Activated naive CD8-positive, alpha-beta T cell treated with anti-CD3 and anti-CD28 coated beads, Interleukin-2, amount 10 ng/mL, durations not matched to agents 7 days and 5 days (primary cell): ENCODE measurements at places on chromosomes 1 and 21.

DNA sequence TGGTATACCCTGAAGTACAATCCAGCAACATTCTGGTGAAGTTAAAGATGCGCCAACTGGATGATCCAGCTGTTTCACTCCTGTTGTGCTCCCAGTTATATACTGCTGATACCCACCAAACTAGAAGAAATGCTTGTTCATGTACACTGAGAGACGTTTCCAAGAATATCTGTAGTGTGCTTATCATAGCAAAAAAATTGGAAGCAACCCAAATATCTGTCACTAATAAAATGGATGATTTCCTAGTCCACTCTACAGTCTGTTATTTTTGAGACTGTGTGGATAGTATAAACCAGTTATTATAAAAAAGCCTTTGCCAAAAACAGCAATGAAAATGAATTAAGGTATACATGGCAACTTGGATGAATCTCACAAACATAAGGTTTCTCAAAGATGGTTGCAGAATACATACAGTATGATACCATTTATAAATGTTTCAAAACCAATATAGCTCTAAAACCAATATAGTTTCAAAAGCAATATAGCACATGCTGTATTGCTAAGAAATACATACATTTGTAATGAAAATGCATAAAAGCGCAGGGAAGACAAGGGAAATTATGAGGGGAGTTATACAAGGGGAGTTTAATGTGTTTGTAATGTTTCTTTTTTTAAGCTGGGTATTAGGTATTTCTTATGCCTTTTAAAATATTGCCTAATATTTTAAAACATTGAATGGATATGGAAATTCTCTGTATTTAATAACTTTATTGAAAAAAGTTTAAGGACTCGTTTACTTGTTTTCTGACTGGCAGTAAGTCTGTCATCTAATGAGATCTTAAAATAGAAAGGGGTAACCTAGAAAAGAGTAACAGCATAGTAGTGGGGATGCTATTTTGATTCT is 36.5 kb downstream of the GPSM2 start:
- H3K27me3 ChIP-seq, result no peaks in the 10 kb centered on the region
- H3K27ac ChIP-seq, result no peak overlapping the region
- peaks cover 12% of the 10 kb centered on the region for H3K36me3 ChIP-seq
- DNase-seq, result no peak
- H3K4me3 ChIP-seq, result no peak overlapping the region

DNA sequence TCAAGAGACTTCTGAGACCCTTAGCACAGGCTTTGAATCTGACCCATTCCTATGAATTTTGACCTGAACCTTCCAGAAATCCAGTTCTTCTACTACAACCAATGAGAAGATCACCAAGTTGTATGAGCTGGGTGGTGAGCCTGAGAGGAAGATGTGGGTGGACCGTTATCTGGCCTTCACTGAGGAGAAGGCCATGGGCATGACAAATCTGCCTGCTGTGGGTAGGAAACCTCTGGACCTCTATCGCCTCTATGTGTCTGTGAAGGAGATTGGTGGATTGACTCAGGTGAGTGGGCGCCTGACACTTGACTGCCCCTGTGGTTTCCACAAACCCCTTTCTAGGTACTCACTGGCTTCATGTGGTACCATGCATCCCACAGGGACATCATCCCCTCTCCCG is 20.0 kb upstream of the PIGV start:
- H3K27ac ChIP-seq, result peak overlapping the region; percentile 21
- H3K36me3 ChIP-seq, result peaks cover 64% of the 10 kb centered on the region
- no peak for DNase-seq
- no peak overlapping the region for H3K4me3 ChIP-seq
- no peaks in the 10 kb centered on the region for H3K27me3 ChIP-seq

- DNase-seq, result no peak
- H3K27ac ChIP-seq, result no peak overlapping the region
- H3K36me3 ChIP-seq, result no peaks in the 10 kb centered on the region
- H3K27me3 ChIP-seq, result peaks cover 82% of the 10 kb centered on the region
Observed at GRCh38 chr21:44716984-44717383, 5.6 kb upstream of the TSPEAR start.

DNA sequence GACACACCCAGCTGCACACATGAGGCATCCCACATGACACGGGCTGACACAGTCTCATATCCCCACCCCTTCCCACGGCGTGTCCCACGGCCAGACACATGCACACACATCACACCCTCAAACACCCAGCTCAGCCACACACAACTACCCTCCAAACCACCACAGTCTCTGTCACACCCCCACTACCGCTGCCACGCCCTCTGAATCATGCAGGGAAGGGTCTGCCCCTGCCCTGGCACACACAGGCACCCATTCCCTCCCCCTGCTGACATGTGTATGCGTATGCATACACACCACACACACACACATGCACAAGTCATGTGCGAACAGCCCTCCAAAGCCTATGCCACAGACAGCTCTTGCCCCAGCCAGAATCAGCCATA is 22.6 kb downstream of the PODN start:
- peaks cover 2% of the 10 kb centered on the region for H3K4me1 ChIP-seq
- no peaks in the 10 kb centered on the region for H3K36me3 ChIP-seq
- H3K27me3 ChIP-seq, result no peaks in the 10 kb centered on the region
- no peak overlapping the region for H3K4me3 ChIP-seq
- no peak overlapping the region for H3K27ac ChIP-seq

GRCh38 chr21:31042080-31042464 is 3.8 kb upstream of the KRTAP19-8 start:
- H3K27ac ChIP-seq, result no peak overlapping the region
- H3K4me1 ChIP-seq, result no peaks in the 10 kb centered on the region
- H3K4me3 ChIP-seq, result no peak overlapping the region
- H3K27me3 ChIP-seq, result peaks cover 11% of the 10 kb centered on the region
- H3K36me3 ChIP-seq, result no peaks in the 10 kb centered on the region

DNA sequence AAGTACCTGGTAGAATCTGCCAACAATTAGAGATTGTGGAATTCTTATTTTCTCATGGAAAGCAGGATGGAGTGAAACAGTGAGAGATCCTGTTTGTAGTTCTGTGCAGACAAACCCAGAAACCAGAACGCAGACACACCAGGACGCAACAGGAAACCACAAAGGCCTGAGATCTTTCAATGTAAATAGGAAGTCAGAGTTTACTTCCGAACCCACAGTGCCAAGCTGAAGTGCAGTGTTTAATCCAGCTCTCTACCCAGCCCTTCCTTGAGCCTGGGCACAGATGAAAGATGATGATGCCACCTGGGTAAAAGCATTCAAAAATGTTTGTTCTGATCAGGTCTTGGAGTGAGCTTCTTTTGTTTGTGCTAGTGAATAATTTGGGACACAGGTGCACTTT is 244.2 kb upstream of the HOOK1 start:
- peak overlapping the region; percentile 29 for H3K4me3 ChIP-seq
- H3K27ac ChIP-seq, result no peak overlapping the region
- peaks cover 11% of the 10 kb centered on the region for H3K4me1 ChIP-seq
- H3K27me3 ChIP-seq, result peaks cover 7% of the 10 kb centered on the region
- H3K36me3 ChIP-seq, result peaks cover 4% of the 10 kb centered on the region
- DNase-seq, result peak; percentile 32

- H3K27ac ChIP-seq, result no peak overlapping the region
- DNase-seq, result no peak
- no peaks in the 10 kb centered on the region for H3K36me3 ChIP-seq
- H3K4me1 ChIP-seq, result no peaks in the 10 kb centered on the region
- H3K4me3 ChIP-seq, result no peak overlapping the region
- H3K27me3 ChIP-seq, result no peaks in the 10 kb centered on the region
Observed at GRCh38 chr21:42939582-42940413, 14.4 kb upstream of the ERVH48-1 start.

GRCh38 chr1:49971088-49971487 is 52.7 kb downstream of the AGBL4 start:
- no peak overlapping the region for H3K4me3 ChIP-seq
- H3K27ac ChIP-seq, result no peak overlapping the region
- no peaks in the 10 kb centered on the region for H3K36me3 ChIP-seq
- no peaks in the 10 kb centered on the region for H3K4me1 ChIP-seq

- no peaks in the 10 kb centered on the region for H3K27me3 ChIP-seq
- no peak overlapping the region for H3K4me3 ChIP-seq
- H3K27ac ChIP-seq, result no peak overlapping the region
- no peaks in the 10 kb centered on the region for H3K36me3 ChIP-seq
- no peak for DNase-seq
Observed at GRCh38 chr1:175870217-175870616, 126.8 kb upstream of the TNR start.

DNA sequence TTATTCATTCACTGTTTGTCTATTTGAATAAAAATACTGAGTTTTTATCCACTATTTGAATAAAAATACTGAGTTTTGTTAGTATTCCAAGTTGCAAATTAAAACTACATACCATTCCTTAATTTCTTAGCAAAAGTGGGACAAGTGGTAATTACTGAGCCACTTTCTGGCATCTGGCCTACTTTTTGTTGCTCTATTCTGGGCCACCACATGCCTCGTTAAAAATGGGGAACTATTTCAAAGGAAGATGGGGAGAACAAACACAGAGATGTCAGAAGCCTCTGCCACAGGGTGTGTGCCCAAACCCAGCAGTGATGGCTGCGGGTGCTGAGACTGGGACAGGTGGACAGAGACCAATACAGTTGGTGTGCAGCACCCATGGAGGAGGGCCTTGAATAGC is 14.6 kb downstream of the PIGP start:
- H3K27me3 ChIP-seq, result no peaks in the 10 kb centered on the region
- DNase-seq, result no peak
- peaks cover 9% of the 10 kb centered on the region for H3K4me1 ChIP-seq

DNA sequence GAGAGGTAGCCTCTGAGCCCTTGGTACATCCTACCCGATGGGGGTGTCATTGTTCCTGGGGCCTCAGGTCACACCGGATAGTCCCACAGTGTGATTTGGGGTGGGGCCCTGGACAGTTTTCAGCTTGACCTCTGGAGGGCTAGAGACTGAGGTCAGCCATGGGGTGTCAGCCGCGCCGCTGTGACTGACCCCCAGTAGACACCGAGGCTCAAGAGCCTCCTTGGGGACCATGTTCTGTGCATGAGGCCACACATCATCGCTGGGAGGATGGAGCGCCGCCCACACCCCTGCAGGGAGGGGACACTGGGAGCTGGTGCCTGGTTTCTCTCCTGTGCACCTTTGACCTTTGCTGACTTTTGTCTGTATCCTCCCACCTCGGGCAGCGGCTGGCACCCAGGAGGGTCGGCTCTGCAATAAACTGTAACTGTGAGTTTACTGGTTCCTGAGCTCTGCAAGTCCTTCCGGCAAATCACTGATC is 22.6 kb downstream of the ITGB2 start:
- no peak for DNase-seq
- peaks cover 1% of the 10 kb centered on the region for H3K4me1 ChIP-seq
- peaks cover 32% of the 10 kb centered on the region for H3K36me3 ChIP-seq
- no peaks in the 10 kb centered on the region for H3K27me3 ChIP-seq

DNA sequence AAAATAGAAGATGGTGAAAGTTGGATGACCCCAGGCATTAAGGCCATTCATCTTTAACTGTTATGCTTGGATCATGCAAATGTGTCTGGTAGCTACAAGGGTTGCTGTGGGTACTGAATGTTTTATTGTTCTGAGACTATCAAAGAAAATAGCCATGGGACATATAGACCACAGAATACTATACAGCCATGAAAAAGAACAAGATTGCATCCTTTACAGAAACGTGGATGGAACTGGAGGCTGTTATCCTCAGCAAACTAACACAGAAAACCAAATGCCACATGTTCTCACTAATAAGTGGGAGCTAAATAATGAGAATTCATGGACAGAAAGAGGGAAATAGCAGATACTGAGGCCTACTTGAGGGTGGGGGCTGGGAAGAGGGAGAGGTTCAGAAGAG is 249.0 kb downstream of the LTN1 start:
- no peak overlapping the region for H3K27ac ChIP-seq
- H3K27me3 ChIP-seq, result peaks cover 2% of the 10 kb centered on the region
- H3K4me1 ChIP-seq, result peaks cover 4% of the 10 kb centered on the region
- no peak overlapping the region for H3K4me3 ChIP-seq
- no peak for DNase-seq

GRCh38 chr1:81129366-81129765 is 671.4 kb upstream of the ADGRL2 start:
- DNase-seq, result no peak
- no peaks in the 10 kb centered on the region for H3K27me3 ChIP-seq

DNA sequence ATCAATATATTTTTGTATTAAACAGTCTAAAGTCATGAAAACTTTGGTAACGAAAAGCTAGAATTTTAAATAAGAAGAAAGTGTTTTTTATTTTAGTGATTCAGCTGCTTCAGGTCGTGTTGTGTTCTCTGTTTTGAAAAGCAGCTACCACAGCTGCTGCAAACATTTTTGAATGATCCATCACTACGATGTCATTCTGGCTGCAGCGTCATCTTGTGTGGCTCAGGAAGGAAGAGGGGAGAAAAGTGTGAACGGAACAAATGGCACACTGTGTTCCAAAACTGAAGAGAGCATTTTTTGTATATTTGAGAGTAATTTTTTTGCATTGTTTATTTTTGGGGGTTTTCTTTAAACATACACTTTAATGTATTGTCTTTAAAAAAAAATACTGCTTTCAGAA is 323.0 kb upstream of the ADGRL2 start:
- H3K4me3 ChIP-seq, result no peak overlapping the region
- peaks cover 3% of the 10 kb centered on the region for H3K27me3 ChIP-seq
- no peak for DNase-seq
- no peaks in the 10 kb centered on the region for H3K36me3 ChIP-seq
- no peak overlapping the region for H3K27ac ChIP-seq

GRCh38 chr1:182304218-182304617 is 87.4 kb downstream of the GLUL start:
- no peak for DNase-seq
- no peaks in the 10 kb centered on the region for H3K36me3 ChIP-seq

DNA sequence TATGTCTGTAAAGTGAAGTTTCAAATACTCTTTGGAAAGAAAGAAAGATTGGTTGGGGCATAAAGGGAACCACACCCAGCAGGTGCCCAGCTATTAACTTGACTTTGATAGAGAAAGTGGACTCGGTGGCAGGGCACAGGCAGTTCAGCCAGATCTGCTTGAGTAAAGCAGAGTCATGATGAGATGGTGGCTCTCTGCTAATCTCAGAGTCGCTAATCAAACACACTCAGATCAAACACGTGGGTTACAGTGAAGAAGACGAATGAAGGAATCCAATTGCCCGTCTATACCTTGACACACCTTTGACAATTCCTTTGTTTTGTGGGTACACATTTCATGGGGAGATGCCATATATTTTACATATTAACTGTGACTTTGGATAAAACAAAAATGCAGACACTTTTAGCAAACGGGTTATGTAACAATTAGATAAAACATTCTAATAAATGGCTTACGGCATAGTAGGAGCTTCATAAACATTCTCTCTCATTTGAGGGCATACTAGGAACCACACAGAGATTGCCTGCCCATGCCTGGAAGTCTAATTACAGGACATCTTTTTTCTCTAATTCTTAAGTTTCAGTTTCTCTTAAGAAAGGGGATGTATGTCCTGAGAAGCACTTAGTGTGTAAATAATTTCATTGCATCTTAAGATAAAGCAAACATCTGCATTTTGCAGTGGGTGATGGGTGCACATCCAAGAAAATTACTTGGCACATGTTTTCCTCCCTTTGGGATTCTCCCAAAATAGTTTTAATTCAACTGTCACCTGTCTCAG is 7.2 kb downstream of the CBR1 start:
- peaks cover 31% of the 10 kb centered on the region for H3K36me3 ChIP-seq
- no peak for DNase-seq
- H3K27ac ChIP-seq, result peak overlapping the region; percentile 66
- H3K4me3 ChIP-seq, result no peak overlapping the region

GRCh38 chr1:213977486-213977842 is 10.3 kb upstream of the PROX1 start:
- no peak overlapping the region for H3K27ac ChIP-seq
- no peak for DNase-seq
- peaks cover 61% of the 10 kb centered on the region for H3K27me3 ChIP-seq
